ENCODE measurements at places on chromosomes 5 and 9.

- DNase-seq = no peak
These were observed 348.8 kb upstream of the TNC start for GRCh38 chr9:115466756-115467155.

DNA sequence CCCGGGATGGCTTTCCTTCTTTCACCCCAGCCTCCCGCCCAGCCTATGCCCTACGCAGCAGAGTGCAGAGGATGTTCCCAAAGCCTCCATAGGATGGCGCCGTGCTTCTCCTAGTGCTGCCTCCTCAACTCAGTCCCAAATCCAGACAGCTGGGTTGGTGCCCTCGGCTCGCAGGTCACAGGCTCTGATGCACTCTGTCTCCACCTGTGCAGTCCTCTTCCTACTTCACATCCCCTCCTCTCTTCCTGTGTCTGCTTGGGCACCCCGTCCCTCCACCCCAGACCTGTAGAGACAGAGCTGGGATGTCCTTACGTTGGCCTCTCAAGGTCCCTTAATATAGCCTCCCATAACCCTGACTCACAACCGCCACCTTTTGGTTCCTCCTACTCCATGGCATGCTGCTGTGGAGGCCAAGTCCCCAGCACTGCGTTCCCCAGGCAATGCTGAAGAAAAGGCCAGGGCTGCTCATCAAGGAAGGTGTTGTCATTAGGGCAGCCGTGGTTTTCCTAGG is 314.4 kb downstream of the GADD45G start:
- DNase-seq = peak; percentile 35

GRCh38 chr9:17624571-17624970 is 45.7 kb downstream of the SH3GL2 start:
- no peak for DNase-seq

DNA sequence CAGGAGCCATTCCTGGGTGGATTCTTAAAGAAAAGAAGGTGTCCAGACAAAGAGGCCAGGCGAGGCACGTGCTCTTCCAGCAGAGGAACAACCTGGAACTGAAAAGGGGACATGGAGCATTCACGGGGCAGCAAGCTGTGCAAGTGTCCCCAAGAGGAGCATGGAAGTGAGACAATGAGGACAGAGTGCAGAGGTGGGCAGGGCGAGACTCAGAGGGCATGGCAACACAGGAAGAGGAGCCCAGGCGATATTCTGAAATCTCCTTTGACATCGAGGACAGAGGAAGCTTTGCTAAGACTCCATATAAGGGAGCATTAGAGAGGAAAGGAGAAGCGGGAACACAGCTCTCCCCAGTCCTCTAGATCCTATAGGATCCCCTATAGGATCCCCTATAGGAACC is 29.4 kb upstream of the SPATA31E1 start:
- DNase-seq = no peak

- no peak for DNase-seq
These were observed 44.9 kb downstream of the SHB start for GRCh38 chr9:38024036-38024681.

GRCh38 chr5:42791151-42791550 is 20.5 kb downstream of the SELENOP start:
- DNase-seq = no peak

DNA sequence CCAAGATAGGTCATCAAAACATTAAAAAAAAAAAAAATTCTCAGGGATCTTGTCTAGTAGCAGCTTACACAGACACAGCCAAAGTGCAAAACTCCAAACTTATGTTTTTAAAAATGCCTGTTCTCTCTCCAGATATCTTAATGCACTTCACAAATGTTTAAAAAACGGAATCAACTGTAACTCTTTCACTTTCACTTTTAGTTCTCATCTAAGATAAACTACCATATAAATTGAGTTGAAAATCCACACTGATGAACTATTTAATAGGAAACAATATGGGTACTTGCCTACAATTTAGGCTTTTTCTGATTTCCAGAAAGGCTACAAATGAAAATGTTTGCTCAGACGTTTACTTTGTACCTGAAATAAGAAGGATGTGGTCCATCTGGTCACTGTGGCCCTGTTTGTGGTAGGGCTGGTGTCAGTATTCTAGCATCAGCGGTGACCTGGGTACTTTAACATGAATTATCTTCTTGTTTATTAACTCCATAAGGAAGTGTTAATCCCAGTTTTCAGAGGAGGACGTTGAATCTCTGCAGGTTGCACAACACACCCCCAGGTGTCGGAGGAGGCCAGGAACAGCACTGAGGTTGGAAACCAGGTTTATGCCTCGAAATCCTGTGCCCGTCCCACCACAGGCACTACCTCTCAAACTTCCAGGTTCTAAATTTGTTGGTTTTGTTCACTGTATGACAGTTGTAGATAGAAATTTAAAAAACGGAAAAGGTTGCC is 13.3 kb upstream of the LPCAT1 start:
- no peak for DNase-seq

- peak; percentile 27 for DNase-seq
These were observed 20.1 kb downstream of the ISOC1 start for GRCh38 chr5:129114539-129115193.

DNA sequence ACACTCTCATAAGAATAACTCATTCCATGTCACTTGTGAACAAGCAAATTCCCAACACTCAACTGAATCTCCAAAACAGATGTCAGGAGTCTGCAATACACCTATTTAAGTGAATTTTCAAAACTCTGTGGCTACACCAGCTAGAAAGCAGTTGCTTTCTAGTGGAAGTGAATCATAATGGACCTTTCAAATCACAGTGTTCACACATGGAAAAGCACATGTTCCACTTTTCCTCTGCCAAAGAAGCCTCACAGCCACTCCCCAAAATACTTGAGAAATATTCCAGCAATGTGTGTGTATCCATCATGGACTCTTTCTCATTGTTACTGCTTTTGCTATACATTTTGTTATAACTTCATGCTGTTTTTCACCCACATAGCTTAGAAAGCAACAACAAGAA is 17.4 kb downstream of the MARCHF3 start:
- DNase-seq = no peak

- no peak for DNase-seq
These were observed 4.1 kb downstream of the CDK7 start for GRCh38 chr5:69238760-69239251.

DNA sequence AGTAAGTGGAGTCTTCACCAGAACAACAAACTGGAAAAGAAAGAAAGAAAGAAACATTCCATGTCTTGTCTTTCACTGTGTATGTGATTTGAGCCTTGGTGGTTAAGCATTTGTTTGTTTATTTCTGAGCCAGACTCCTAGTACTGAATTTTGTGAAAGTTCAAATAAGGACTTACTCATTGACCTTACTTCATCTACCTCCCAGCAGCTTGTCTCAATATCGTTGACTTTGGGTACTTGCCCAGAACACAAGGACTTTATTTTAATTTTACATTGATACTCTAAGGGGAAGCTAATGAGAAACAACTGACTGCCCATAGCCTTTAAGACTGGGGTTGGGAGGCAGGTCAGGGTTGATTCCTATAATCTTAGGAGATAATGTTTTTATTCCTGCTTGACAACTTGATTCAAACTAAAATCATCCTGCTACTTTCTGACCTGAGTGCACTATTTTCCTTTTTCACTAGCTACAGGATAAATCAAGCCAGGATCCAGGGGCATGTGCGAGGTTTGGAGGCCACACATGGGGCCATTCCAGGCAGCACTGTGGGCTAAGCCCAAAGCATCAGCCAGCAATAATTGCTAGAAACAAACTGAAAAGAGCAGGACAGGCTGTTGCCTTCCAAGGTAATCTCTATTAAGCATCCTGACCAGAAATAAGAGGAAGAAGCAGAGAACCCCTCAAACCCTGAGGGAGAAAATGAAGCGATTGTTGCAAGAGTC is 138.9 kb upstream of the RUSC2 start:
- no peak for DNase-seq

DNA sequence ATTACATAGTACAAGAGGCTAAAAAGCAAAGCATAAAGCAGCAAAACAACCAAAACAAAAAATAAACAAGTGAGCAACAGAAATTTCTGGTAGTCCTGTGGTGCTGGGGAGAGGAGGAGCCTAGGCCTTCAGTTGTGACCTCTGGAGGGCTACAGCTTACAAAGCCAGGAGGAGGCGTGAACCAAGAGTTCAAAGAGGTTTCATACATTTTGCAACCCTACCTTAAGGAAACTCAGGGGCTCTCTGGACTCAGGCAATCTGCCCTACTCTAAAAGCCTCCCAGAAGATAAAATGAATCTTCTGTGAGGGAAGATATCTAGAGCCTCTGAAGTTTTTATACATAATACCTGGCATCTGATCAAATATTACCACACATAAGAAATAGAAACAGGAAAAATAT is 187.4 kb downstream of the AGTPBP1 start:
- DNase-seq = no peak

DNA sequence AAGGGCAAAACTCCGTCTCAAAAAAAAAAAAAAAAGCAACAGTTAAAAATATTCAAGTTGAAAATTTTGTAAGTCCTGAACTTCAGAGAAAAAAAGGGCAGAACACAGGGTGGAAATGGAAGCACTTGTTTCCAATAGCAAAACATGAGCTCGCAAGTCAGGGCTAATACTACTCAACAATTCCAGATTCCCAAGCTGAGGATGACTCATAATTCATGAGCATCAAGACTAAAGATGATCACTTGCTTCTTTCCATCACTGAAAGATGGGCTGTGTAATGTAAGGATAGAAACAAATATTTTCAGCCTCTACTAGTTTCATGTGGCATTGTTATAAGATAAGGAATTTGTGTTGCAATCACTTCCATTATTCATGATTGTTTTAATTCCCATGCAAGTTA is 33.5 kb upstream of the FST start:
- DNase-seq = no peak

DNA sequence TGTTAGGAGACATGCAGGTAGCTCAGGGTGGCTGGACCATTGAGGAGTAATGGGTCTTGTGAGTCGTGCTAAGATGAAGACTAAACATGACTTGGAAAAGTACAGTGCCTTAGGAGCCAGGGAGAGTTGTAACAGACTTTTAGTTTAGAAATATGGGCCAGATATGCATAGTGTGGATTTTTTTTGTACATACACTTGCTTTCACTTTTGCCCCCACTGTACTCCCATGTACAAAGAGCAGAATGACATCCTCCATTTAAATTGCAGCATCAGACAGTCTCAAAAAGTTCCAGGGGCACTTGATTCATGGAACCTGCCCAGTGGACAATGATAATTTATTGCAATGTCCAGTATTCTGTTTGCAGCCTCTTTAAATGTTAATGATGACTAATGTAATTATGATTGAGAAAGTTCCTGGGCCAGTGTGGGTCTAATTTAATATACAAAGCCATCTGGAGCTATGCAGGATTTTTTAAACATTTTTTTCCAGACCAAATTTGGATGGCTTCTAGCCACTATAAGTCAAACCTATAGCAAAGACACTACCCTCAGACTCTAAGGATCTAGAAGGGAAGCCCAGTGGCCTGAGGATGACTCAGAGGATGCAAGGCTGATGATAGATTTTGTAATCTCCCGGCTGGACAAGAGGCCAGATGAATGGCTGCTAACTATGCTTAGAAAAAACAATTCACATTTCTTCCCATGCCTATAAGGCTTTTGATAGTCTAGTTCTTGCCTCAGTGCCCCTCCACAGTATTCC is 80.1 kb downstream of the TRPC7 start:
- no peak for DNase-seq

DNA sequence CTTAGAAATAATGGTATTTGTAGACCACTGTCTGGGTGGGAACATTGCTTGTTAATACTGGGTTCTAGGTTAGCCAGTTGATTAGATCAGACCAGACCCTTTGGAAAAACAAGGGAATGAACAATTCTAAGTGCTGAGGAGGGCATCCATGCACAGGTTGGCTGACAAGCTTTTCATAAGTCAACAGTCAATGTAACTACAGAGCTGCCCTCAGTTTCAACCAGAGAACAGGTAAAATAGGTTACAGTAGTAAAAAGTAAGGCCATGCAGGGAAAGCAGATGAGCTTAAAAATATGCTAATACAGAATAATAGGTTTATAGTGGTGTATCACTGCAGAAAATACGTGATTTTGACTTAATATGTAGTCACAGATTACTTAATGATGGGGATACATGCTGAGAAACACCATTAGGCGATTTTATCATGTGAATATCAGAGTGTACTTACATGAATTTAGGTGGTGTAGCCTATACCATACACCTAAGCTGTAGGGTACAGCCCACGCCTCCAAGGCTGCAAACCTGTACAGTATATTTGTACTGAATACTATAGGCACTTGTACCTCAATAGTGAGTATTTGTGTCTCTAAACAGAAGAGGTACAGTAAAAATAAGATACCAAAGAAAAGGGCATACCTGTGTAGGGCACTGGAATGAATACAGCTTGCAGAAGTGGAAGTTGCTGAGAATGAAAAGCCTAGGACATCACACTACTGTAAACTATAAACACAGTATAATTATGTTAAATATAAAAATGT is 6.1 kb upstream of the FGF18 start:
- no peak for DNase-seq

- no peak for DNase-seq
These were observed 28.4 kb downstream of the PCDHGC5 start for GRCh38 chr5:141517312-141517711.

- DNase-seq = no peak
These were observed 40.9 kb downstream of the AMBP start for GRCh38 chr9:114037249-114037648.

GRCh38 chr9:120860083-120860482 is 16.9 kb downstream of the PHF19 start:
- no peak for DNase-seq

DNA sequence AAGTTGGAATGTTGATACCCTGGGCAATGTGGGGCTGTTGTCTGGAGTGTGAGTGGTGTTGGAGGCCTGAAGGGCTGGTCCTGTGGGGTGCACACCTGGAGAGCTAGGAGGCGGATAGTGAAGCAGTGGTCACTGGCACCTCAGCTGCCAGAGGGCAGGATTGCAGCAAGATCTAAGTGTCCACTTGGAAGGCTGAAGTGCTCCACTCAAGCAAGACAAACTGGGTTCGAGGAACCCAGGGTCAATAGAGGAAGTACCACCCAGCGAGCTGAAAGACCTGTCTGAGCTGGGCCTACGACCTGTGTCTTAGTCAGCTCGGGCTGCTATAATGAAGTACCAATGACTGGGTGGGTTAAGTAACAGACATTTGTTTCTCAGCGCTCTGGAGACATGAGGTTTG is 39.7 kb upstream of the TJP2 start:
- no peak for DNase-seq

DNA sequence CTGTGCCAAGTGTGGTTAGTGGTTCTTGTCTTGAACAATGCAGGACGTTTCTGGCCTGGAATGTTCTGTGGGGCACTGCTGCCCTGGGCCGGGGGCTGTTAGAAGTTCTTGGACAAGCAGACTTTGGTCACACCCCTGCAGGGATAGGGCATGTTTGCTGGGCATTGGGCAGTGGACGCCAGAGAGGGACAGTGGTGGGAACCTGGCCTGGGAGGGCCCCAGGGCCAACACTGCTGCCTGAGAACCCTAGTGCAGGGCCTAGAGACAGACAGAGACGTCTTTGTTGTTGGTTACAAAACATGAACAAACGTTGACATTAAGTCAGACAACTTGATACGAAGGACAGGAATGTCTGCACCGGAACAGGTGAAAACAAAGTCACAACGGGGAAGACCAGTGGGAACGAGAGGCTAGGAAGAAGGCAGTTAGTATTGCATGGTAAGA is 57.0 kb downstream of the WNK2 start:
- DNase-seq = no peak

All from CD4-positive, alpha-beta T cell treated with Interleukin-12 subunit alpha and Interleukin-12 subunit beta, for 1 hour (primary cell).